Stimulated activated CD4-positive, alpha-beta T cell treated with anti-CD3 and anti-CD28 coated beads, Interleukin-1b, Interleukin-23, amount 100 ng/mL, for 1 hour (primary cell): ENCODE measurements at places on chromosomes 1 and 21.

GRCh38 chr1:43546388-43547100 is 15.9 kb downstream of the PTPRF start:
- no peak for DNase-seq

DNA sequence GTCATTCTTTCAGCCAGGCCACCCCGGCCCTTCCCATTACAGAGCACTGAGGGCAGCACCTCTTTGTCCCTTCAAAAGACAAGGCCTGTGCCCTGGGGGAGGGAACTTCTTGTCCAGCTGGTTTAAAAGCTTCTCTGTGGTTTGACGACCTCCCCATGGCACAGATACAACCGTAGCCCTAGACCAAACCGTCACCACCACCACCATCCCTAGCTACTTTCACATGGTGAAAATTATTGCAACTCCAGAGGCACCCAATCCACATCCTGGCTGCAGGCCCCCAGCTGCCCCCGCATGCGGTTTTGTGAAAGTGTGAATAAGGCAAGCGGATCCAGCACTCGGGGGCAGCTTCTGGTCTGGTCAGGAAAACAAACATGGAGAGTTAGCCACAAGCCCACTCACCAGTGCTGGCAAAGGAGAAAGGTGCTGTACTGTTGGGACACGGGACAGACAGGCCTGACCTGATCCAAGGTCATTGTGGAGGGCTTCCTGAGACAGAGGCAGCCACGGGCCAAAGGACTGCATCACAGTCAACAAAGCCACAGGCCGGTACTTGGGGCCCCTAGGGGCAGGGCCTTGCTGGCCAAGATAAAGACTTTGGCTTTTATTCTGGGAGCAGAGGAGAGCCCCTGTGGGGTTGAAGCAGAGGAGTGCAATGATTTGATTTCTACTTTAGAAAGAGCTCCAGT is 31.2 kb downstream of the CDCA8 start:
- no peak for DNase-seq

- no peak for DNase-seq
Observed at GRCh38 chr1:2003541-2004131, at the start of gene CFAP74. CFAP74 (minus strand) TSS chr1:2003786; CDS start chr1:1990956, 12,830 bp downstream.

DNA sequence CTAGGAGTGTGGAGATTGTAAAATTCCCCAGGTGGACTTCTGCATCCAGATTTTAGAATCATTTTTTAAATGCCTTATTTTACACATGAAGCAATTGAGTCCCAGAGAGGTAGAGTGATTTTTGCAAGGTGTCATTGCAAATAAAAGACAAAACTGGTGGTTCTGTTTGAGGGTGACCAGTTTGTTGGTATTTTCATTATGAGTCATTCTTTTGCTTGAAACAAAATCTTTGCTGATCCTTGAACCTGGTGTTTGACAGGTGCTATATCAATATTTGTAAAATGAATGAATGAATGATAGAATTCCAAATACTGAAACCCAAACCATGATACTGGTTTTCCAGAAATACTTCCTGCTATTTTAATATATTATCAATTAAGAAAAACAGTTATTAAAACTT is 44.1 kb downstream of the TTC3 start:
- DNase-seq, result no peak
